SJCRH30 (cell line): ENCODE measurements at places on chromosomes 2 and 18.

GRCh38 chr2:21382701-21383520 is 259.1 kb downstream of the TDRD15 start:
- no peak overlapping the region for H3K27ac ChIP-seq
- H3K27me3 ChIP-seq, result no peaks in the 10 kb centered on the region
- H3K4me1 ChIP-seq, result no peaks in the 10 kb centered on the region
- no peak overlapping the region for H3K4me3 ChIP-seq
- no peaks in the 10 kb centered on the region for H3K36me3 ChIP-seq

- peaks cover 22% of the 10 kb centered on the region for H3K4me1 ChIP-seq
- H3K27ac ChIP-seq, result no peak overlapping the region
- H3K4me3 ChIP-seq, result no peak overlapping the region
- no peaks in the 10 kb centered on the region for H3K27me3 ChIP-seq
- DNase-seq, result no peak
- no peaks in the 10 kb centered on the region for H3K36me3 ChIP-seq
Measured at GRCh38 chr2:166230024-166230723, 102.4 kb upstream of the SCN1A start.

- no peaks in the 10 kb centered on the region for H3K36me3 ChIP-seq
- H3K27me3 ChIP-seq, result no peaks in the 10 kb centered on the region
- H3K4me3 ChIP-seq, result no peak overlapping the region
- H3K4me1 ChIP-seq, result no peaks in the 10 kb centered on the region
- no peak overlapping the region for H3K27ac ChIP-seq
Measured at GRCh38 chr2:155203178-155203577, 504.7 kb downstream of the KCNJ3 start.

- no peaks in the 10 kb centered on the region for H3K27me3 ChIP-seq
- H3K36me3 ChIP-seq, result peaks cover 15% of the 10 kb centered on the region
- H3K27ac ChIP-seq, result no peak overlapping the region
- DNase-seq, result no peak
- H3K4me3 ChIP-seq, result no peak overlapping the region
Measured at GRCh38 chr2:86520153-86520552, 43.1 kb downstream of the CHMP3 start.

- peaks cover 13% of the 10 kb centered on the region for H3K36me3 ChIP-seq
- H3K27me3 ChIP-seq, result no peaks in the 10 kb centered on the region
- H3K27ac ChIP-seq, result no peak overlapping the region
- DNase-seq, result no peak
- H3K4me3 ChIP-seq, result peak overlapping the region; percentile 85
Measured at GRCh38 chr2:112542984-112543661, 858 bp downstream of the POLR1B start.

- H3K27ac ChIP-seq, result no peak overlapping the region
- H3K36me3 ChIP-seq, result no peaks in the 10 kb centered on the region
- H3K4me3 ChIP-seq, result no peak overlapping the region
- no peak for DNase-seq
- H3K27me3 ChIP-seq, result no peaks in the 10 kb centered on the region
Measured at GRCh38 chr2:236133410-236134012, 34.7 kb downstream of the GBX2 start.

DNA sequence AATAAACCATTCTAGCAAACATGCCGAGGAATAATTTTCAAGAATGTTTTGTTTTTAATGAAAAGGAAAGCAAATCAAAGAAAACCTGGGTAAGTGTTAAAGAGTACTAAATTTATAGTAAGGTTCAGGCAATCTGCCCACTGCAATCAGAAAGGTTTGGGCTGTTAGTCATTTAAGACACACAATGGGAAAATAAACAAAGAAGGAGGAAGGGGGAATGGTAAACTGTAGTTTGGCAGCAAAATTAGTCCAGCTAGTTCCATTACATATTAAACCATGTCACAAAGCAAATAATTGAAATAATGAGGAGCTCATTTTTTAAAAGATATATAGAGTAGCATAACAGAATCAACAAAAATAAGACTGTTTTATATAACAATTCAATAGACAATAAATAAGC is 87.5 kb upstream of the COPS8 start:
- H3K27me3 ChIP-seq, result no peaks in the 10 kb centered on the region
- no peak for DNase-seq
- H3K4me3 ChIP-seq, result no peak overlapping the region
- H3K27ac ChIP-seq, result no peak overlapping the region
- no peaks in the 10 kb centered on the region for H3K36me3 ChIP-seq
- H3K4me1 ChIP-seq, result no peaks in the 10 kb centered on the region

DNA sequence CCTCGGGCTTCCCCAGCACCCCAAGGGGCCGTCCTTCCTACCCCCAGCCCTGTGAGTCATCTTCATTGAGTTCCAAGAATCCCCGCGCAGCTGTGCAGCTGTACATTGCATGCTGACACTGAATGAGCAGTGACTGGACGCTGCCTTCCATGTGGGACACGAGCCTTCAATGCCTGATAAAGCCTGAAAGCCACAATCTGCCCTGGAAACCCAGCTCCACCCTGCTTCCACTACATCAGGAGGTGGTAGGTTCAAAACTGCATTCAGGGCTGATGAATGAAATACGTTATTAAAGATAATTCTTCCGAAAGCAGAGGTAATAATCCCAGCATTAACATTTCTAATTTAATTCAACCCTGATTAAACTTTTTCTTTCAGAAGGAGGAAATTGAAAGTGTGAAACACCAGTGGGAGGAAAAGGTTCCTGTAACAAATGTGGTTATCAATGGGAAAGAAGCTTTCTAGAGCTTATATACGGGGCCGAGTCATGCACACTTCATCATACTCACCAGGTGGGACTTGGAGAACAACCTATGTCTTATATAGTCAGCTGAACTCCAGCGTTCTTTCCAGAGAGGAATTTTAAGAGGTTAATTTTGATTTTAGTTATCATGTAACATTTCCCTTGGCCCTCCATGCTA is 360.1 kb downstream of the LPIN1 start:
- H3K36me3 ChIP-seq, result no peaks in the 10 kb centered on the region
- no peaks in the 10 kb centered on the region for H3K27me3 ChIP-seq
- no peak overlapping the region for H3K4me3 ChIP-seq

DNA sequence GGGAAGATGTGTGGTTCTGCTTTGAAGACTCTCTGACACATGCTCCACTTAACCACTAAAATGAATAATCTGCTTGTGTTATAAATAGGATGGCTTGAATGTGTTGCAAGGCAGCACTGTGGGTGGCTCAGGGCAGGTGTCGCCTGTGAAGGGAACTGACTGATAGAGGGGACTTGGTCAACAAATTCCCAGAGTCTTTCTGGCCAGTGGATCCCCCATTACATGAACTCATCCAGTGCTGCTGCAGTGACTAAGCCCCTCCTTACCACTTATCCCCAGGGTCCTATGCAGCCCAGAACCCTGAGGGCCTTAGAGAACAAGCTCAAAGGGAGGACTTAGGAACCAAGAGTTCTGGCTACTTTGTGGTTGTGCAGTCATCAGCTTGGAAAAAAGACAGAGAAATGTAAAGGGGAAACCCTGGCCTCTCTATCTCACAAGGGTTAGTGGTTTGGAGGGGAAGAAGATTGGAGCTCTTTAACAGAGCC is 226.2 kb upstream of the TNP1 start:
- H3K27ac ChIP-seq, result peak overlapping the region; percentile 26; the same call in 1 of the 2 replicates
- no peaks in the 10 kb centered on the region for H3K27me3 ChIP-seq
- H3K4me1 ChIP-seq, result peaks cover 25% of the 10 kb centered on the region
- H3K36me3 ChIP-seq, result no peaks in the 10 kb centered on the region

DNA sequence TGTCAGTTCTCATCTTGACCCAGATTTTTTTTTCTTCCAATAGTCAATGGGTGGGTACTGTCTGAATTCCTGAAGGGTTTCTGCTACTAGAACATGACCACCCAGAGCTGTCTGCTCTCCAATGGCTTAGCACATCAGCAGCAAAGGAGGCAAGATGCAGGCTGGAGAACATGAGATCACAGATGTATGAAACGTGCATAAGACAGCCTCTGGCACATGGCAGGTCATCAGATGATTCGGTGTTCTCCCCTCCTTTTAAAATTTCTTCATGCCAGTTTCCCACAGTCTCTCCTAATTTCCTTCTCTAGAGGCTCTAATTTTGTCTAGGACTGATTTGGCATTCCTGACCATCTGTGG is 359.3 kb upstream of the TNP1 start:
- peaks cover 45% of the 10 kb centered on the region for H3K4me1 ChIP-seq
- DNase-seq, result no peak
- no peak overlapping the region for H3K4me3 ChIP-seq
- peak overlapping the region; percentile 24; the same call in 1 of the 2 replicates for H3K27ac ChIP-seq

DNA sequence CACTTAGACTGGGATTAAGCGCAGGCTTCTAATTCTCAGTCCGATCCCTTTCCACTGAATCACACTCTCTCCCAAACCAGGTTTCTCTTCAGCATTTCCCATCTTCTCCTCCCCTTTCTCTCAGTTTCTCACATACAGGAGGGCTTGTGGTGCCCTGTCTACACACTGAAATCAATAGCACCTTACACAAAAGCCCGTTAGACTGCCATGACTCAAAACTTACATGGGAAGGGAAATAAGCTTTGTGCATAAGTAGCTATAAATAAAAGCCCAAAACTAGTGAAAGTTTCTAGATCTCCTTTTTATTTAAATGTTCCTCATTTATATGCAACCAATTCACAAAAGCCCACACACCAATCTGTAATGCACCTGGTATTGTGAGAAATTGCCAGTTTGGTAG is 318.4 kb downstream of the TXNL1 start:
- no peak for DNase-seq
- H3K27ac ChIP-seq, result no peak overlapping the region
- H3K36me3 ChIP-seq, result no peaks in the 10 kb centered on the region
- no peak overlapping the region for H3K4me3 ChIP-seq
